Lung (tissue), 17 donors: ENCODE measurements at places on chromosomes 3 and 15. TPM values are rescaled to one million over a fixed set of nuclear protein-coding genes. Genes with fewer than 3 reads are reported as not detected.

GRCh38 chr15:39578851-39579486, 1.9 kb upstream of the THBS1 start:
- peaks cover 18% of the 10 kb centered on the region for H3K4me1 ChIP-seq
- DNase-seq: peak; percentile 63
- H3K27me3 ChIP-seq: no peaks in the 10 kb centered on the region
- no peak overlapping the region for H3K4me3 ChIP-seq
- H3K36me3 ChIP-seq: peaks cover 11% of the 10 kb centered on the region

- H3K4me1 ChIP-seq: no peaks in the 10 kb centered on the region
- H3K36me3 ChIP-seq: no peaks in the 10 kb centered on the region
- no peaks in the 10 kb centered on the region for H3K27me3 ChIP-seq
- H3K27ac ChIP-seq: no peak overlapping the region
- H3K4me3 ChIP-seq: no peak overlapping the region
These were observed 268.1 kb downstream of the TAFA4 start for GRCh38 chr3:68664276-68664675.

GRCh38 chr15:70596354-70597055, 166.9 kb downstream of the UACA start:
- no peaks in the 10 kb centered on the region for H3K36me3 ChIP-seq
- no peak for DNase-seq
- H3K4me3 ChIP-seq: no peak overlapping the region
- H3K4me1 ChIP-seq: no peaks in the 10 kb centered on the region
- H3K27me3 ChIP-seq: no peaks in the 10 kb centered on the region

DNA sequence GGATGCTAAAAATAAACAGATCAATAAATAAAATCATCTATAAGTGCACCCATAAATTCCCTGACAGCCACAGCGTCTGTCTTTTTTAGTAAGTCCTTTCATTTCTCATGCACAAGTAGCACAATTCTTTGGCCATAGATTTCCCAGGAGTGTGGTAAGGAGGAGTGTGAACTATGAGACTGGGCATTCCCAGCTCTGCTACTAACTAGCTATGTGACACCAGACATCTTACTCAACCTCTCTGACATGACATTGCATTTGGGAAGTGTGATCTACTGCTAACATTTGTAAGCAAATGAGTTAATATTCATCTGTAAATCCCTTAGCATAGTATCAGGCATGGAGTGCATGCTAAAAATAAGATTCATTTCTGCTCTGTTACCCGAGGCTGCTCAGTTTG, 301.7 kb downstream of the NTRK3 start:
- no peaks in the 10 kb centered on the region for H3K27me3 ChIP-seq
- no peaks in the 10 kb centered on the region for H3K36me3 ChIP-seq
- peak; percentile 36 for DNase-seq
- peaks cover under 1% of the 10 kb centered on the region for H3K4me1 ChIP-seq
- no peak overlapping the region for H3K27ac ChIP-seq
- H3K4me3 ChIP-seq: no peak overlapping the region

DNA sequence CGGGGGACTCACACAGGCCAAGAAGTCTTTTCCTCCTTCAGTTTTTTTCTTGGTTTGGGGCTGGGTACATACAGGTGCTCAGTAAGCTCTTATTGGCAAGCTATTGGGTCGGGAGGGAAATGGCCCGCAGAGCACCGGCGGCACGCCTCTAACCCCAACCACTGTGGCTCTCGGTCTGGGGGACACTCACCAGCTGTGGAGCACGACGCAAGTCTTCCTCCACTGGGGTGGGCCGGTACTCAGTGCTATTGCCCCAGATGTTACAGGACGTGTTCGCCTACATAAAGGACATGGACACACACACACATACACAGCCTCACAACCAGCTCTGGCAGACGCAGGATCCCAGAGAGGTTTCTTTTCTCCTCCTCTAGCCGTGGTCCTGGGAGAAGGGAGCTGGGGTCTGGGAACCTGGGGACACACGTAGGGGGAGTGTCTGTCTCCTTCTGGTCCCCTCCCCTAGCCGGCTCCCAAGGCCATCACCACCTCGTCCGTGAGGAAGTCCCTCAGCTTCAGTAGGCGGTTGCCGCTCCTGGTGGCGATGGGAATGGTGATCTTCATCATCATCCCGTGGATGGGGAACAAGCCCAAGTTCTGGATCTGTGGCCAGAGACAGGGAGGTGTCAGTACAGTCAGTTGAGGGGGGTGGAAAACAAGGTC, 33.4 kb downstream of the FEM1B start:
- H3K4me1 ChIP-seq: no peaks in the 10 kb centered on the region
- no peak for DNase-seq
- no peaks in the 10 kb centered on the region for H3K36me3 ChIP-seq
- H3K27ac ChIP-seq: no peak overlapping the region

DNA sequence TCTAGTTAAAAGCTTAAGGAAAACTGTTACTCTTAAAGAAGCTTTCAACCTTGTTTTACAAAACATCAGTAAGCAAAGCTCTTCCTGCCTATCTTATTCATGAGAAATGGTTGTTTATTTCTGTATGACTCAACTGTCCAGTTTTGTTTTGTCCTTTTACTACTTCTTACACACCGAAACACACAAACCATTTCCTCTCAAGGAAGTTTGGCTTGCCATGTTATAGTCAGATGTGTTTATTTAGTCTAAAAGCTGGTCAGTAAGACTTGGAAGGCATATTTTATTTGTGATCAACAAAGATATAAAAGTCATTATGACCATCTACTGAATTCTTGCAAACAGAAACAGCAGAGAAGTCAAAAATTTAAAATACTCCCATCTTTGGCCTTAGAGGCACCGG, 53.2 kb upstream of the RBSN start:
- H3K27me3 ChIP-seq: no peaks in the 10 kb centered on the region
- DNase-seq: no peak
- no peak overlapping the region for H3K27ac ChIP-seq
- H3K4me3 ChIP-seq: no peak overlapping the region

DNA sequence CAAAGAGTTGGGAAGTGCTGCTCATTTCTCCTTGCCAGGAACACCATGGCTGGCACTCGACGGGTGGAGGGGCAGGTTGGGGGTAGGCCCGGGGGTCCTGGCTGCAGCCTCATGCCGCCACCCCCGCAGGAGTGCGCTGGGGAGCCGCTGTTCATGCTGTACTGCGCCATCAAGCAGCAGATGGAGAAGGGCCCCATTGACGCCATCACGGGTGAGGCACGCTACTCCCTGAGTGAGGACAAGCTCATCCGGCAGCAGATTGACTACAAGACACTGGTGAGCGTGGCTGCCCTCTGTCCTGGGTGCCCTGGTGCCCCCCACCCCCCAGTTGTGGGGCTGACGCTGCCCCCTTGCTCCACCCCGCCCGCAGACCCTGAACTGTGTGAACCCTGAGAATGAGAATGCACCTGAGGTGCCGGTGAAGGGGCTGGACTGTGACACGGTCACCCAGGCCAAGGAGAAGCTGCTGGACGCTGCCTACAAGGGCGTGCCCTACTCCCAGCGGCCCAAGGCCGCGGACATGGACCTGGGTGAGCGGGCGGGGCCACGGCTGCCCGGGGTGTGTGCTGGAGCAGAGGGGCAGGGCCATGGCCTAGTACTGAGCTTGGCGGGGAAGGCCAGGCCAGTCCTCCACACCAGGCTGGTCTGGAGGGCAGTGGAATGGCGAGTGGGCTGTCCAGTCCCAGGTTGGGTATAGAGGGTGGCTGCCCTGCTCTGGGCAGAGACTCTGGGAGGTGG, 45.1 kb downstream of the PLXNA1 start:
- no peak for DNase-seq
- H3K27ac ChIP-seq: no peak overlapping the region
- H3K27me3 ChIP-seq: no peaks in the 10 kb centered on the region
- no peaks in the 10 kb centered on the region for H3K4me1 ChIP-seq
- no peak overlapping the region for H3K4me3 ChIP-seq

The KLF15 gene
- 18.1 TPM for total RNA-seq

The IL16 gene
- 27.8 TPM for total RNA-seq

The NR1I2 gene
- 0.23 TPM for total RNA-seq

The ARGFX gene
- not detected for total RNA-seq

The ZXDC gene
- 44.5 TPM for total RNA-seq
